ENCODE measurements at places on chromosomes 16 and 17. TPM values are rescaled to one million over a fixed set of nuclear protein-coding genes. Genes with fewer than 3 reads are reported as not detected.

DNA sequence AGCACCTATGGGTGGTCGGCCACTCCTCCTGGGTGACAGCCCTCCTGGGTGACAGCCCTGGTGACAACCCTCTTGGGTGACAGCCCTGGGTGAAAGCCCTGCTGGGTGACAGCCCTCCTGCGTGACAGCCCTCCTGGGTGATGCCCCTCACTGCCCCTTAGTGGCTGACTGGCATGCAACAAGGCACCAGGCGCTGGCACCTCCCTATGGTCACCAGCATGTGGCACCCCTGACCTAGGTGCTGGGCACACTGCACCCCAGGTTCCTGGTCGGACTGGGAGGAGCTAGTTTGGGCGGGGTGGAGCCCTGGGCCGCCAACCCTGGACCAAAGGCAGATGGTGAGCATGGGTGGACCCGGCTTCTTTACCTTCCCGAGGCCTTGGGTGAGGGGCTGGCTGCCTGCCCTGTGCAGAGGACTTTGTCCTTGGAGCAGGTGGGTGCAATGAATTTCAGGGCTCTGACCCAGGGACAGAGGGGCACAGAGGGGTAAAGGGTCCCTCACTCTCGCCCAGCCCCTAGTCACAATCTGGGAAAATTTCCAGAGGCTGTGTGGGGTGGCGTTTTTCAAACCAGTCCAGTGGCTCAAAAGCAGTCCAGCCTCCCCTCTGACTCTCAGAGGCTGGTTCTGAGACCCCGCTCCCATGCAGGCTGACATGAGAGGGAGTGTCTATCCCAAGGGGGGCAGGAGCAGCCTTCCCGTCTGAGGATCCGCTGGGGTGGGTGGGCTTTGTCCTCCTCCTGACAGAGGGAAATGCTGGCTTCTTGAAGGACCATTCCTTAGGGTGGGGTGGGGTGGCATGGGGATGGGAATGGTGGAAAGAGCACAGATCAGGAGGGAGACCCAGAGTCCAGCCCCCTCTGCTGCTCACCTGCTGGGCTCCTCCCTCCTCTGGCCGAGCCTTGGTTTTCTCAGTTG is 25.9 kb upstream of the TNFRSF13B start:
- no peaks in the 10 kb centered on the region for H3K27me3 ChIP-seq
- H3K4me1 ChIP-seq, result no peaks in the 10 kb centered on the region
- no peak overlapping the region for H3K27ac ChIP-seq
- no peaks in the 10 kb centered on the region for H3K36me3 ChIP-seq
- H3K4me3 ChIP-seq, result no peak overlapping the region

- no peaks in the 10 kb centered on the region for H3K27me3 ChIP-seq
- H3K27ac ChIP-seq, result peak overlapping the region; percentile 56
- no peak for DNase-seq
- H3K4me3 ChIP-seq, result no peak overlapping the region
- peaks cover 43% of the 10 kb centered on the region for H3K4me1 ChIP-seq
These were observed 17.7 kb downstream of the SLC16A3 start for GRCh38 chr17:82246365-82247181.

DNA sequence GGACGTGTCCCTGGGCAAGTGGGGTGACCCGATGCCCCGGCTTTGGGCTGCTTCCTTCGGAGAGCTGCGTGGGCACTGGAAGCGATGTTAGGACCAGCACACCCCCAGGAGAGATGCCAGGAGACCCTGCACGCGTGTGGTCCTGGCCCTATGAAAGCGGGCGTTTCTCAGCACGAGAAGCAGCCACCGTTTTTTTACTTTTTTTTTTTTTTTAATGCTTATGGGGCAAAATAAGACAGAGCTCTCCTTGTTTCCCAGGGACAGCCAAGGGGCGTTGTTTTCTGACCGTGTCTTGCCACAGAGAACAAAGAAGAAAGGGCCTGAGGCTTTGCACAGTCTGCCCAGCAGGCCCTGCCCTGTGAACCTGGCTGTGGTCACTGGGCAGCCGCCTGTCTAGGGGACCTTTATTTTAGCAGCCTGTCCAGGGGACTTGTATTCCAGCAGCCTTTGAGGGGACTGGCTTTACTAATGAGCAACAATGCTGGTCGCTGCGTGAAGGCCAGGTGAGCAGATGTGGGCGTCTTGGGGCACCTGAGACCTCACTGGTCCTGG is 996 bp downstream of the SLC25A10 start:
- peak overlapping the region; percentile 35 for H3K27ac ChIP-seq
- peaks cover 23% of the 10 kb centered on the region for H3K4me1 ChIP-seq
- no peaks in the 10 kb centered on the region for H3K36me3 ChIP-seq
- no peaks in the 10 kb centered on the region for H3K27me3 ChIP-seq
- peak overlapping the region; percentile 76 for H3K4me3 ChIP-seq
- DNase-seq, result no peak

The MEFV gene
- 0.41 TPM for total RNA-seq

The KRTAP4-6 gene
- total RNA-seq, result not detected

All from naive thymus-derived CD8-positive, alpha-beta T cell (primary cell).